ENCODE measurements at places on chromosomes 11 and 22.

GRCh38 chr11:85815186-85815931 lies 4.4 kb upstream of the SYTL2 start:
- DNase-seq: peak; percentile 84

DNA sequence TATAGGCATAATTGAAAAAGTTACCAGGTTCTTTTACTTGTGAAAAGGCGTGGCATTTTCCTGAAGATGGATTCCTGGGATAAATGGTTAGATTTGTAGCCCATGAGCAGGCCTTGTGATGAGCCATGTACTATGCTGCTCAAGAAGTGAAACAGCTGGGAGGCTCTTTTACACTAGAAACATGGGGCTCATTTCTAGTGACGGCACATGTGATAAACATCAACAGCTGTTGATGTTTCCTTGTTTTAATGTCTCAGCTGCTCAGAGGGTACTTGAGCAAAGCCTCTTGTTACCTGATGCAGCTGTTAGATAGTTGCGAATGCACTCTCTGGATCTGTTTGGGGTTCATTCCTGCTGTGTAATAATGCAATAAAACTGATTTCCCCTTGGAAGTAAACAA lies 396.8 kb downstream of the GUCY1A2 start:
- no peak for DNase-seq

DNA sequence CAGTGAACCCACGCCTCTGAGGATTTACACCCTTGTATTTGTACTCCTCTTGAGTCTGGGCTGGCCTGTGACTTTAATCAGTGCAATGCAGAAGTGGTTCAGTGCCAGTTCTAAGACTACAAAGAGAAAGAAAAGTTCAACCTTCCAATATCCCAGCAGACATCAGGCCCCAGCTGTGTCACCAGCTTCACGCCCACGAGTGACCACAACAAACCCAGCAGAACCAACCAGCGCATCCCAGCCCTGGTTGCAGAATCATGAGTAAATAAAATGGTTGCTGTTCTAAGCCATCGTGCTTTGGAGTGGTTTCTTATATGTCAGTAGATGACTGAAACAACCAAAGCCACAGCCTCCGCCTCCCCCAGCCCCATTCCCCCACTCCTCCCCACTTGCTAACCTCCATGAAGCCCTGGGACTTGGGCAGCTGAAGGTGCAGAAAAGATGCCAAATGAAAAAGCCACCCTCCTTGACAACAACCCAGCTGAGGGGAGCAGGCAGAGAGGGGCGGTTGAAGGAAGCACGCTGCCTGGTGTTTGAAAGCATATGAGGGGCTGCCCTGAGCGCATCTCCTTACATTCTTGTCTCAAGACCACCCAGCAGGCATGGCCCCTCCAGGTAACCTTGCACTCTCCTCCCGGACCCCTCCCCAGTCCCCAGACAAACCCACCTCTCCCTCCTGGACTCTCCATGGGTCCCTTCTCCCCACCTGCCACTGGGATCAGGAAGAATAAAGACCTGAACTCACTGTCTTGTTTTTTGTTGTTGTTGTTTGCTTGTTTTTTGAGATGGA lies 20.9 kb downstream of the TSKU start:
- peak; percentile 31 for DNase-seq

GRCh38 chr11:45048870-45049691 lies 97.4 kb upstream of the PRDM11 start:
- no peak for DNase-seq

GRCh38 chr11:111878385-111878848 lies 548 bp downstream of the FDXACB1 start:
- DNase-seq: no peak

GRCh38 chr22:20763630-20764470 lies 10.1 kb upstream of the SERPIND1 start:
- DNase-seq: no peak

- DNase-seq: peak; percentile 8
Observed at GRCh38 chr11:121578251-121578976, 125.6 kb upstream of the SORL1-AS1 start.

DNA sequence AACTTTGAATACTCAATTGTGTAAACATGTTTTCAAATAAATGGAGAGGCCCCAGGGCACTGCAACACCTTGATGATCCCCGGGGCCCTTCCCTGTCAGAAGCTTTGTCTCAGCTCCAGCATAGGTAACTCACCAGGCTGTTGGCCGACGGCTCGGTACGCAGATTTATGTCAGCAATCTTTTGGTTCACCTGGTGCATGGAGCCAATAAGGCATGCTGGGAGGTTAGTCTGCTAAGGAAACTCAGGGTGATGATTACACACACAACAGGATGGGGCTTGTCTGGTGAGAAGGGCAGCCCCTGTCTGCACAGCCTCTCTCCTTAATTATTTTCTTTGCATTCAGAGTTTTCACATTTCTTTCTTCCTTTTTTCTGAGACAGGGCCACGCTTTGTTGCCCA lies 10.8 kb downstream of the FAM227A start:
- DNase-seq: no peak

DNA sequence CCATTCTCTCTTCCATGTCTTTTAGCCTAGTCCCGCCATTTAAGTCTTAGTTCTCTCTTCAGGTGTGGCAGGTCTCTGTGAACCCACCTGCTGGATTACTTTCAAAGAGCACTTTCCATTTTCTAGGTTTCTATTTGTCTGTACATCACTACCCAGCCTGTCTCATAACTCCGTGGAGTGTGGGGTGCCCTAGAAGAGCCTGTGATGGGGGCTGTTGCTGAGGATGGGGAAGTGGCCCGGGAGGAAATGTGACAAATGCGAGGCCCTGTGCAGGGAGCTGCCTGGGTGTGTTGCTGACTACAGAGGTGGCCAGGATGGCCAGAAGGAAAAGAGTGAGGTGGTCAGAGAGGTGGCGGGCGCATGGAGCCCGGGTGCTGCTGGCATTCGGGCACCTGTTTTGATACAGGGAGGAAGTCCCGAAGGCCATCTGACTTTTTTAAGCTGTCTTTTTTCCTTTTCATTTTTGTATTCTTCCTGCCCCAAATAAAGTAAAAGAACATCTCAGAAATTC lies 10.7 kb downstream of the DGCR8 start:
- DNase-seq: no peak

DNA sequence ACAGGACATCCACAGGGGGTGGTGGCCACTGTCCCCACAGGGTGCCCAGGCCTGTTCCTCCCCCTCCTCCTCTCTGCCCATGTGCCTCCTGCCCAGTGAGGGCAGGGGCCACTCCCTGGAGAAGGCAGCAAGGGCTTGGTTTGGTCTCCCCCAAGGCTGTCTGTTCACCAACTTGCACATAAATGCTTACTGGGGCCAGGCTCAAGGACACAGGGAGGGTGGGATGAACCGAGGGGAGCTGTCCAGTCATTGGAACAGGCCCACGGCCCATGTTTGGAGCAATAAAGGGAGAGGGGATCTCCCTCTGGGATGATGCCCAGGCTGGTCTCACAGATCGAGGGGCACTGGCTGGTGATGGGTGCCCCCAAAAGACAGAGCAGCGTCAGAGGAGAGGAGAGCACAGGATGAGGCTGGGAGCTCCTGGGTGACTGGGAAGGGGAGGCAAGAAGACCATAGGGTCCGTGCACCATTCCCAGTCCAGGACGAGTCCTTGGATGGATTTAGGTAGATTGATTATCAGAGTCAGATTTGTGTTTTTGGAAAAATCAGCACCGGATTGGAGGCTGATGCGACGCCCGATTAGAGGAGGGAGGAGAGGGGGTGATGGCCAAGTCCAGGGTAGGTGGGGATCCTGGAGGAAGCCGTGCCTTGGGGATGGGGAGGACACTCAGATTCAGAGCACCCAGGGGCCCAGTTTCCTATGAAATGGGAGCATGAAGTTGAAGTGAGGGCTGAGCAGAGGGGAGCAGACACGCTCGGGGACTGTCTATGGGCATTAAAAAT lies 1.1 kb downstream of the IGLL5 start:
- no peak for DNase-seq

GRCh38 chr22:31537019-31537535 lies 40.7 kb downstream of the SFI1 start:
- DNase-seq: no peak

GRCh38 chr11:63877658-63878241 lies 38.8 kb downstream of the MARK2 start:
- DNase-seq: no peak

- DNase-seq: no peak
Observed at GRCh38 chr22:27159716-27160295, 502.4 kb downstream of the MIAT start.

GRCh38 chr11:79686703-79687419 lies 246.0 kb upstream of the TENM4 start:
- DNase-seq: no peak

GRCh38 chr11:69280451-69280850 lies 13.5 kb upstream of the MYEOV start:
- DNase-seq: peak; percentile 94

DNA sequence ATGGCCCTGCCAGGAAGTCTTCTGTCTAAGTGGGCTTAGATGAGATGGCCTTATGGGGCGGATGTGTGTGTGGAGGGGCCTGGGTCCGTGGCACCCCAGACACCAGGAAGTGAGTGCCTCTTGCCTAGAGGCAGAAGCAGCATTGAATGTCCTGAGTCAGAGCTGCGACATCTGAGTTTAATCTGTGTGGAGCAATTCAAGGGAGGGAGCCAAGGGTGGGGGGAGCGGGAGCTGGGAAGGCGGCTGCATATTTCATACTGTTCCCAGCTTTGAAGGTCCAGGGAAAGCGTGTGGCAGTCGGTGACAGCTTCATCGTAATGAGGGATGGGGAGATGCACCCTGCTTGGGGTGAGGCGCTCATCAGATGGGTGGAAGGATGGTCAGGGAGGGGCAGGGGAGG lies 73.5 kb upstream of the THY1 start:
- DNase-seq: no peak

DNA sequence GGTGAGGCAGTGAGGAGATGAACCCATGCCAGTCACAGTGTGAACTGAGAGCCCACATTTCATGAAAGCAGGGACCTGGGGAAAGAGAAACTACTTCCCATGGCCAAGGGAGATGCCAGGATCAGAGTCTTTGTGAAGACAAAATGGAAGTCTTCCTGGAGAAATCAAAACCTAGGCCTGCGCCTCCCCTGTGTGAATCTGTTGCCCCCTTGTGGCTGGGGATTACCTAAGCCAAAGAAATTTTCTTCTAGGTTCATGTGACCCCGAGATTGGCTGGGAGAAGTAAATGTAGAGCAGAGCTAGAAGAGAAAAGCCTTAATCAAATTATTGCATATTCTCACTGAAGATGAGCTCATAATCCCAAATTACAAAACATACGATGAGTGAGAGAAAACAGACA lies 1075.3 kb downstream of the TBC1D22A start:
- DNase-seq: no peak

DNA sequence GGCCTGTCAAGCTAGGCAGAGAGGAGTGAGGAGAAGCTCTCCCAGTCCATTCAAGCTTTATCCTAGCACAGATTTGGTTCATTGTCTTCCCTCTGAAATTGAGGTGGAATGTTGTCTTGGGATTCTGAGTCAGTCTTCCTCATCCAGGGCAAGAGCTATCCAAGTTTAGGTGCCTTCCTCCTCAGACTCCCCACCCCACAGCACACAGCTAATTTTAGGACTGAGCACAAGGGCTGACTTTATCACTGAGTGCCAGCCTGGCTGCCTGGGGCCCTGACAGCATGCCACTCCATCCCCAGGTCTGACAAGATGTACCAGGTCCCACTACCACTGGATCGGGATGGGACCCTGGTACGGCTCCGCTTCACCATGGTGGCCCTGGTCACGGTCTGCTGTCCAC lies 2.6 kb downstream of the PGAP2 start:
- DNase-seq: no peak

DNA sequence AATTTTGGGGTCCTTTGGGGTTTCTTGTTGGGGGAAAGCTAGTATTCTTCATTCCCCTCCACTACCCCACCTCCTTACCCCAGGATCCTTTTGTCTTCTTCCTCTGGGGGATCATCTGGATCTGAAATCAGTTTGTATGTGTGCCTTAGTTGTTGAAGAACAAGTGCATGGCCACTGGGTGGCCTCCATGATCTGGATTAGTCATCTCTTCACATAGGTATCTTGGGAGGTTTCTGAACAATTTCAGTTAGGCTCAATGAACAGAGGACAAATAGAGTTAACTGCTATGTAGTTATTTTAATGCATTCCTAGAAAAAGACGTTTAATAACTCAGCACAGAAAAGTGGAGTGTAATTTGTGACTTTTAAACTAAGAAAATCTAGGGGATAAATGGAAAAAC lies 7.1 kb upstream of the VWA5A start:
- no peak for DNase-seq

DNA sequence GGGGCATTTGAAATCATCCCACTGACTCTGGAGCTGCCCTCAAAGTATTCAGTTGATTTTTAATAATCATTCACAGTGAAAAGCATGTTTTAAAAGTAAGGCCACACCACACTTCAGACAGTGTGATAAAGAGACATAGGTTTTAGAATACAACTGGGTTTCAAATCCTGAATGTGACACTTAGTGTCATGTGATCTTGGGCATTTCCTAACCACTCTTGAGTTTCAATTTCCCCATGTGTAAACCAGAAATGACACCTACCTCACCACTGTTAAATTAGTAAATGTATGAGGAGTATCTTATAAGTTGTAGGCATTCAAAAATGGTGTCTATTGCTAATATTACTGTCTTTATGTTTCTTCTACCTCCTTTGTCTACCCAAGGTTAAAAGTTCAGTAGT lies 5.4 kb downstream of the TMEM123 start:
- no peak for DNase-seq

DNA sequence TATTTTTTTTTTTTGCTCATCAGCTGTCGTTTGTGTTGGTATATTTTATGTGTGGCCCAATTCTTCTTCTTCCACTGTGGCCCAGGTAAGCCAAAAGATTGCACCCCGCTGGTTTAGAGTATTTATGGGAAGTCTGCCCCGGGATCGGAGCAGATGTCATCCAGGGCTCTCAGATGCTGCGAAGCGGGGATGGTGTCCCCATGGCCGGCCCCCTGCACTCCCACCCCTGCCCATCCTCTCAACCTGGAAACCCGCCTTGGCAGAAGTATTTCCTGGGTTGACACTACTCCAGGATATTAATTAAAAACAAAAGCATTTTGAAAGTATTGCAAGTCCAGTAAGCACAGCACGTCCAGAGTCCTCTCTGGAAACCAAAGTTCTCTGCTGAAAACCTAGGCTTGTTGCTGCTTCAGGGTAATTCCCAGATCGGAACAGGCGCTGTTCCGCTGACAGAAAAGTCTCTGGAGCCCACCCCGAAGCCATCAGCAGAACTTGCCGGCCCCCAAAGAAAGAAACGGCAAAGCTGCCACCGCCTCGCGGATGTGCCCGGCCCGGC lies 833 bp downstream of the SCUBE2 start:
- DNase-seq: no peak

GRCh38 chr11:118915941-118916841 lies 9.5 kb downstream of the BCL9L start:
- no peak for DNase-seq

GRCh38 chr22:39658367-39658766 lies 87.8 kb downstream of the CACNA1I start:
- DNase-seq: no peak
